Esophagus muscularis mucosa (tissue), 4 donors: ENCODE measurements at places on chromosomes 6 and 20. TPM values are rescaled to one million over a fixed set of nuclear protein-coding genes. Genes with fewer than 3 reads are reported as not detected.

MDFI gene
- total RNA-seq = 0.83 TPM

ZNF343 gene
- total RNA-seq = 9.9 TPM

TFAP2C gene
- total RNA-seq = 1.9 TPM

SSTR4 gene
- total RNA-seq = not detected

DEFB132 gene
- total RNA-seq = not detected

- peak; percentile 39 for DNase-seq
These were observed 157.8 kb downstream of the TRIM27 start for GRCh38 chr6:28765978-28766351.

DNA sequence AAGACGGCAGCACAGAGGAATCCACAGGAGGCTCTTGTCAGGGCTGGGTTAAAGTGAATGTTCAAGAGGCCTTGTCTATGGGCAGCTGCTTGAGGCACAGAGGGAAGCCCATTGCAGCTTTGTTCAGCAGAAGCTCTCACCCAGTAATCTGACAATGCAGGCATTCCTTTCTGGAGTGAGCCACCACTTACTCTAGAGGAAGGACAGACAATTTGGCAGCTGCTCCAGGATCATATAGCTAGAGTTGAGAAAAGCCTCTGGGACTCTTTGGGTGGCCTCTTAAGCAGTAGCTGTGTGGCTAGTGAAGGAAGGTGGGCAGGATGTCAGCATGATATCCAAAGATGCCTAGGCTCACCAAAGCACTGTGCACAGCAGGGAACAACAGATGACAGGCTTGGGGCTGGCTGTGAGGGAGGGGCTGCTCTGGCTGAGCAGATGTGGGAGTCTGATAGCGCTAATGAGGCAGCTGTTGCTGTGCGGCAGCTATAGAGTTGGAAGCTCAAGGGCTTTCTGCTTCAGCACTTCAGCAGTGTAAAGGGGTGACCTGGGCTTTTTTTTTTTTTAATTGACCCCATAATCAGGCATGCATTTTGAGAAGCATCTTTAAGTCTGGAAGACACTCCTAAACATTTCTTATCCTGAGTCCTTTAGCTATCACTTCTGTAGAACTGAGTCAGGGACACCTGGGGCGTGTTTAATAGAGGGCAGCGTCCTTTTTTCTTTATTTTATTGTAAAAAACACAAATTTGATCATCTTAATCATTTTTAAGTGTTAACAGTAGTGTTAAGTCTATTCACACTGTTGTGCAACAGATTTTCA lies 27.2 kb downstream of the CMTR1 start:
- DNase-seq = no peak

GRCh38 chr6:70843328-70843918 lies 113.4 kb downstream of the B3GAT2 start:
- no peak for DNase-seq

DNA sequence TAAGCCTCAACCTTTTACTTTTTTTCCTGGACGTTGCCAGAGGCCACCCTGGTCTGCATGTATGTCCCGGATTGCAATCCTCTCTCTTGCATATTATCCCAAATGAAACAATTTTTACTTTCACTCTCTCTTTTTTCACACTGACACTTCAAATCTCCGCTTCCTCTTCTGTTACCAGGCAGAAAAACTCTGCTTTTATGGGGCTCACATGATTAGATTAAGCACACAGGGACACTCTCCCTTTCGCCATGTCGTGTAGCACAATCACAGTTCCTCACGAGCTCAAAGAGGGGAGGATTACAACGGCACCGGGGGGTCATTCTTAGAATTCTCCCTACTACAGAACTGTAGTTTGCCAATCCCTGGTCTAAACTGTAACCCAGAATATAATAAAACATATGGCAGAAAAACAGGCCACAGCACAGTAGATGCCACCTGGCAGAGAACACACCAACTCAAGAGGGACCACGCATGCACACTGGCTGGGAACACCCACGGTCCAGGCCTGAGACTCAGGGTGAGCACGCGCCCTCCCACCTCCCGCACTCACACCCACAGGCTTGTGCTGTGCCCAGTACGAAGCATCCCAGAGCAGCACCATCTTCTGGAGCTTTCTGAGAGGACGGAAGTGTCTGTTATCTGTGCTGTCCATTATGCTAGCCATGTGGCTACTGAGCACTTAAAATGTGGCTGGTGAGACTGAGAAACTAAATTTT lies 288.7 kb downstream of the KIF16B start:
- no peak for DNase-seq

- peak; percentile 87 for DNase-seq
These were observed 126.0 kb upstream of the ADGRF1 start for GRCh38 chr6:47168180-47168579.

DNA sequence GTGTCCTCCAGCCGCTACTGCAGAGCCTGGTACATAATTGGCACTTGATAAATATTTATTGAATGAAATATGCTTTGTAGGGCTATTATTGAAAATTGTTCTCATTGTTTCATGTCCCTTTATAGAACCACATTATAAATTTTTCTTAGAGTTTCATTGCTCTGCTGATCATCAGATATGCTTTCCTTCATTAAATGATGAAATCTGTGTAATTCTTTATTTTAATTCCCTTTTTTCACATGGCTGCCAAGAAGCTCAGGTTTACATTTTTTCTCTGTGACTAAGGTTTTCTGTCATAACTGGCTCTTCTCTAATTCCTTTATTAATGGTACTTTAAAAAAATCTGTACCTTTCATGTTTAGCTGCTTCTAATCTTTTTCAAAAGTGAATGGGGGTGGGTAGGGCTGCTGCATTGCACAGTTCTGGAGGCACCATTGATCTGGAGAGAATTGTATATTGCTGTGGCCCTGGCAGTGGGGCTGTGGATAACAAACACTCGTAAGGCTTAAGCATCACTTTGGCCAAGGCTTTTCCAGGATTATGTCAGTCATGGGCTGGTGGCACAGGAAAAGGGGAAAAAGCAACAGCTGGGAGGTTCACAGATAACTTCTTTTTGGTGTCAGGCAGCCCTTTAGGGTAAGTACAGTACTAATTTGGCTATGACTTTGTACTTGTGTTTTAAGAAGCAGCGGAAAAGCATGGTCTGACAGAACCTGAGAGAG lies 43.8 kb downstream of the ARFGEF2 start:
- DNase-seq = no peak
